Mesothelial cell of epicardium (in vitro differentiated cells): ENCODE measurements at places on chromosomes 6 and 20.

- DNase-seq = peak; percentile 62
Observed at GRCh38 chr20:2688041-2688591, 4.5 kb upstream of the EBF4 start.

GRCh38 chr20:15613530-15613929 is 959.7 kb downstream of the KIF16B start:
- no peak for DNase-seq

GRCh38 chr20:61288331-61288784 is 36.3 kb downstream of the CDH4 start:
- no peak for DNase-seq

- DNase-seq = no peak
Observed at GRCh38 chr6:14705841-14706377, 540.0 kb upstream of the JARID2 start.

DNA sequence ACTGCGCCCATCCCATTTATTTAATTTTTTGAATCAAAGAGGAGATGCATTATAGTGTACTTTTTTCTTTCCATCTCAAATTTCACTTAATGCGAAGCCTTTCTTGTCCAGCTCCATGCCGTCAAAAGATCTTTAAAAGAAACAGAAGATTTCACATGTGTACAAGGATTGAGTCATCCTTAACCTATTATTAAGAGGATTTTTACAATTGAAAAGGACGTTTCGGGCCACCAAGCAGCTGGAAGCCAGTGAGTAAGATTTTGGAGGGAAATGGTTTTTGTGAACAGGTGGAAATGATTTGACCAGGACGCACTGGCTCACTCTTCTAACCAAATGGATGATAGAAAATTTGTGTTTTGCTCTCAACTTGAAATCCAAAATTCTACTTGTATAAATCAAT is 15.1 kb upstream of the CCDC170 start:
- DNase-seq = no peak

DNA sequence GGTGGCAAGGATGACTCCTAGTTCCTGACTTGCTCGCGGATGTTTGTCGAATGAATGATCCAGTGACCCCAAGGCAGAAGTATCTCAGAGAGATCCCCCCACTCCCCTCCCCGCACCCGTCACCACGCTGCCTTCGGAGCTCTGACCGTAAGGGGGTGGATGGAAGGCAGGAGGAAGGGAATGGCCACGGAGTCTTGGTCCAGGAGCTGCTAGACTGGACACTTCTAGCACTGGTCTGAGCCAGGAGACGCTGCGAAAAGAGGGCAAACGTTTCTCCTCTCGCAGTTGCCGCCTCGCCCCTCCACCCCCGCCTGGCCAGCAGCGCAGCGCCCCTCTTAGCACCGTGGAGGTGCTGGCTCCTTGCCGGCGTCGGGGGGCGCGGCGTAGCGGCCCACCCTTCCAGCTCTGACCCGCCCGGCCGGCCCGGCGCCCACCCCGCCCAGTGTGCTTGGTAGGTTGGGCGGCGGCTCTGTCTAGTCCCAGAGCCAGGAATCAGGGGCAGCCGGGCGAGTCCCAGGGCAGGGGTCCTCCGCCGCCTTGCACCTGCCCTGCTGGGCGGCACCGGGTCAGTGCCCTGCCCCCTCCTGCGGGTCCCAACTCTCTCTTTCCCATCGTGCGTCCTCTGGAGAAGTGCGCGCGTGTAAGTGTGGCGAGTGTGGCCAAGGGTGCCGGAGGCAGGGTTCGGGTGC is 2.4 kb upstream of the DBNDD2 start:
- DNase-seq = no peak

DNA sequence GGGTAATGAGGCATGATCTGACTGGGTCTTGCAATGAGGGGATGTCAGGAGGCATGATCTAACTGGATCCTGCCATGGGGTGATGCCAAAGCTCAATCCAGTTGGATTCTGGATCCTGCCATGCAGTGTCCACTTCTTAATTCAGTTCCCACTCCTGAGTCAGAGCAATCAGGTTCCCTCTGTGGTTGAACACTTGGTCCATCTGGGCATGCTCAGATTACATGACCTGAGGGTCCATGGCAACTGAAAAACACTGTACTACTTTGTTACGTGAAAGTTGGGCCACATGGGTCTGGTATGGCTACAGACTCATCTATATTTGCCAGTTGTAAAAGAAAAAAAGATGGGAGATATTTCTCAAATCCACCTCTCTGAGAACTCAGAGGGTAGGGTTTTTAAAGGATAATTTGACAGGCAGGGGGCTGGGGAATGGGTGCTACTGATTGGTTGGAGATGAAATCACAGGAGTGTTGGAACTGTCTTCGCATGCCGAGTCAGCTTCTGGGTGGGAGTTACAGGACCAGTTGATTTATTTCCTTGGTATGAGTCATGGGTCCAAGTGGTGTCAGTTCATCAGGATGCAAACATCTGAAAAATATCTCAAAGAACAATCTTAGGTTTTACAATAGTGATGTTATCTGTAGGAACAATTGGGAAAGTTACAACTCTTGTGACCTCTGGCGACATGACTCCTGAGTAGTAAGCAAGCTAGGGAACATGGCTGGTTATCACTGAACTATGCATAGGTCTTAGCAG is 21.6 kb downstream of the C6orf163 start:
- no peak for DNase-seq

- no peak for DNase-seq
Observed at GRCh38 chr20:62043131-62043914, 22.4 kb downstream of the TAF4 start.

DNA sequence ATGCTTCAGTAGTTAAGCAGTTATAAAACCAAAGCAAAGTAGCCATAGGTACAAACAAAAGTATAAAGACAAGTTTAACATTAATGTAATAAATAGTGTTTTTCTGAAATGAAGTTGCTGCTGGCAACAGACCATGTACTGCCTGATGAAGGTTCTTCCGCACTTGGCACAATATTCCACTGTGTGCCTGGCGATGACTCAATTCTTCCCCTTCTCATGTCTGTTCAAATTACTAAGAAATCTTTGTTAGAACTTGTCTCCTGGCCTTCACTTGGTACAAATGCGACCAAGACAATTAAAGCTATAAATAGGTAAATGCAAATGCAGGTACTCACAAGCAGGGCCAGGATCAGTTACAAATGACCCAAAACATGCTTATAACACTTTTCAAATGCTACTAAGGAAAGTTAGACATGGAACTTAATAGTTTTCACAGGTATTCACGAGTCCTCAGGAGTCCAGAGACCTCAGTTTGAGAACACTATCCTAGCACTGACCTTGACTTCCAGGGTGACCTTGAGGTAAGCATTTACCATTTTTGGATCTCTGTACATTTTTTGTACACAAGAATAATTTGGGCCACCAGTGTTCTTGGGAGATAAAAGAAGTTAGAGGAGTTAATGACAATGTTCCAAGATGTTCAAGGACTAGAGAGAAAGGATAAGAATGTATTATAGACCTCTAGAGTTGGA is 8.1 kb upstream of the DDR1 start:
- DNase-seq = no peak

DNA sequence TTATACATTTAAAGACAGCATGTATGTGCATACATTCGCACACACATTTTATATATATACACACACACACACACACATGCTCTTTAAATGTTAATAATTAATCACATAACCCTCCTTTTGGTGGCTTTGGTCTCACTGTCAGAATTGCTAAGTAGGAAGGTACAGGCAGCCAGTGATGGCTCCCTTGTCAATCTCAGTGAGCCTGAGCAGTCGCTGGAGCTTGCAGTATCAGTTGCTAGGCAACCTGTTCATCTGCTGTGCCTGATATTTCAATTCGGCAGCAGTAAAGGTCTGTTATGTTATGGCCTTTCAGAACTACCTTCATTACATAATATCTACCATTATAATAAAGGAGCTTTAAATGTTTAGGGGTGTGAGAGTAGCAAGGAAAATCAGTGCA is 374.3 kb downstream of the LMBRD1 start:
- DNase-seq = no peak

DNA sequence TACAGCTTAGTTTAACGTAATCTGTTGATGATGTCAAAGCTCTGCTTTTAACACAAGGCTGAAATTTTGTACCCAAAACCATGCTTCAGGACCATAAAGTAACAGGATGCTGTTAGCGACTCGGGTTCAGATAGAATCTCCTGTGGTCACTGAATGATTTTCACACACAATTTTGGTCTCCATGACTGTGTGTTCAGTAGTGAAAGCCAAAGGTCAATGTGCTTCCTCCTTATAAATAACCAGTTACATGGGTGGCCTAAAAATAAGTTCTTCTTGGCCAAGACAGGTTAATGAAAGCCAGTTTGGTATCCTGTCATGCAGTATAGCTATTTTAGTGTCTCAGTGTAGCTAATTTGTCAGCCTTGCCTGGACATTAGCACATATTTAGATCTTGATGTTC is 19.1 kb upstream of the LOC128125822 start:
- no peak for DNase-seq

GRCh38 chr20:53889411-53890148 is 180.8 kb downstream of the BCAS1 start:
- DNase-seq = no peak

DNA sequence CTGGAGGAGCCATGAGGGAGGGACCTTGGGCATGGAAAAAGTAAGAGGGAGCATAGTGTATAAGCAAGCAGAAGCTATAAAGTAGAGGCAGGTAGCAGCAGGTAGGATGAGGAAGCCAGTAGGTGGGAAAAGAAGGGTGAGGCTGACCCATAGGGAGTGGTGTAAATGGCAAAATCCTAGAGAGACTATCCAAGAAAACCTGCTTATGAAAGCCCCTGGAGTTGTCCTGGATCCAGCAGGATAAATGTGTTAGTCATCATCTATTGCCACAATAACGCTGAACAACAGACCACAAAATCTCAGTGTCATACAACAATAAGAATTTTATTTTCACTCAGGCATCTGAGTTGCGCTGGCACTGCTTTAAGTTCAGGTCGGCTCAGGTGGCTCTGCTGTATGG is 30.2 kb downstream of the CHD6 start:
- no peak for DNase-seq

DNA sequence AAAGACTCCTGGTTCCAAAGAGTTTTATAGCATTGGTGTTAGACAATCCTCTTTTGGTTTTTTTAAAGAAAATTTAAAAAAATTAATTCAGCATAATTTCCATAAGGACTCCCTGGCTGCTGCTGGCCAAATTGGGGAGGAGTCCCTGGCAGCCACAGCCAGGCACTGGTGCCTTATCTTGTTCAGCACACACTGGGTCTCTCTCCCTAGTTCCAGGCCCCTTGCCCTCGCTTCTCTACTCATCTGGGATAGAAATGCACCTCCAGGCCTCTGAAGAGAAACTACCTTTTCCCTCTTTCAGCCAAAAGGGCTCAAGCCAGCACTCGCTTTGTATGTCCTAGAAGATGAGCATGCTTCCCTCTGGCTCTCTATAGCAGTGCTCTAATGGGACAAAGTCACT is 13.4 kb upstream of the MAPK13 start:
- DNase-seq = no peak

DNA sequence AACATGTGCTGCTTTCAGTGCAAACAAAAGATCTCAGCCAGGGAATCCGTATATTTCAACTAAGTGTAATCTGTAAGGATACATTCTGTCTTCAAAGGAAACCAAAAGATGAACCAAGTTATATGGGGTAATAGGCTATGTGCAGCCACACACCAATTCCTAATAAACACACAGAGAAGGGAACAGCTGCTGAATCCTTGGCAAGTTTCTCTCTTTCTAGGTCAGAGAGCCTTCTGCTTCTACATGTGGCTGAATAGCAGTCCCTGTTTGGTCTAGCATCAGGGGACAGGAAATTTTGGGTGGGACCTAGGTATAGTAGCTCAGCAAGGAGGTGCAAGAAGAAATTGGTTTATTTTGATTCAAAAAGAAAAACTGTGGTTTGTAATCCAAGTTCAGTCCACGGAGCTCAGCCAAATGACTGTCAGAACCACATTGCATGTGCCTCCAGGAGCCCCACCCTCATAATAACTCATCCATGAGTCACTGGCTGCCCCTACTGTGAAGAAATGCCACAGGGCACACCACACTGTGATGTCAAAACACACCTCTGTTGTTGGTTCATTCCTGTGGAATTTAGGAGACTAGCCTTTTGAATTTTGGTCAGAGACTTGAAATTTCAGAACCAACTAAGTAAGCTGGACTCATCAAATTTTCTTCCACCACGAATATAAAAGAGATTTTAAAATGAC is 21.1 kb downstream of the SPTLC3 start:
- no peak for DNase-seq

GRCh38 chr6:40917603-40918002 is 121.4 kb downstream of the UNC5CL start:
- DNase-seq = no peak

GRCh38 chr6:69693762-69694161 is 103.0 kb downstream of the LMBRD1 start:
- DNase-seq = no peak

- DNase-seq = no peak
Observed at GRCh38 chr6:141050471-141050870, 1082.3 kb upstream of the GJE1 start.

- DNase-seq = no peak
Observed at GRCh38 chr6:87104667-87105066, 9.8 kb upstream of the CGA start.

GRCh38 chr6:49264909-49265308 is 198.1 kb downstream of the MMUT start:
- DNase-seq = no peak

DNA sequence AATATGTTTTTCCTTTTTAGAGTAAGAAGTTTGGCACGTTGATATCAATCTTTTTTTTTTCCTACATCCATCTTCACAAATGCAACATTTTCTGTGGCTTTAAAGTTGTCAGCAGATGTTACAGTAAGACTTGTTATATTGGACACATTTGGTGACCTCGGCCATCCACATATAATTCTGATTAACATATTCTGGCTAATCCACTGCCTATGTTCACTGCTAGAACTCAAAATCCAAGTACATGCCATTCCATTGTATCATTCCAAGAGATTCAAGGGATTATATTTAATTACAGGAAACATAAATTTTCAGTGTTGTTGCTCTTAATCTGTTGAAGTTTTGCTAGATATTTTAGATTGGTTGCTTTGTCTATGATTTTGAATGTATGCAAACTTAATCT is 367.6 kb downstream of the TENT5A start:
- DNase-seq = no peak

DNA sequence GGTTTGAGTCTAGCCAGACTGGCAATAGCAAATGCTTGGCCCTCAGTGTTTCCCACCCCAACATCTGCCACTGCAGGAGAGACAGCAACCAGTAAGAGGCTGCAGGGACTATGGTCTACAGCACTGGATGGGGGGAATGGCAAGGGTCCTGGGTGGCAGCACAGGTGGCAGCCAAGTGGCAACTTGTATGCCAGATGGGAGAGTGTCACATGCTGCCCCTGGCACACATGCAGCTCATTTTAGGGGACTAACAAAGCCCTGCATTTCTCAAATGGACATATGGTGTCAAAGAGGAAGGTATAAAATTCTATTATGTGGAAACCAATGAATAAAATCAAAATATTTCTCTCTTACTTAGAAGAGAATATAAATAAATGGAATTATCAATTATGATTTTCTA is 298.7 kb upstream of the MARCKS start:
- no peak for DNase-seq

- no peak for DNase-seq
Observed at GRCh38 chr6:25997921-25998320, 35.3 kb downstream of the TRIM38 start.
